ENCODE measurements at places on chromosomes 11 and 22.

DNA sequence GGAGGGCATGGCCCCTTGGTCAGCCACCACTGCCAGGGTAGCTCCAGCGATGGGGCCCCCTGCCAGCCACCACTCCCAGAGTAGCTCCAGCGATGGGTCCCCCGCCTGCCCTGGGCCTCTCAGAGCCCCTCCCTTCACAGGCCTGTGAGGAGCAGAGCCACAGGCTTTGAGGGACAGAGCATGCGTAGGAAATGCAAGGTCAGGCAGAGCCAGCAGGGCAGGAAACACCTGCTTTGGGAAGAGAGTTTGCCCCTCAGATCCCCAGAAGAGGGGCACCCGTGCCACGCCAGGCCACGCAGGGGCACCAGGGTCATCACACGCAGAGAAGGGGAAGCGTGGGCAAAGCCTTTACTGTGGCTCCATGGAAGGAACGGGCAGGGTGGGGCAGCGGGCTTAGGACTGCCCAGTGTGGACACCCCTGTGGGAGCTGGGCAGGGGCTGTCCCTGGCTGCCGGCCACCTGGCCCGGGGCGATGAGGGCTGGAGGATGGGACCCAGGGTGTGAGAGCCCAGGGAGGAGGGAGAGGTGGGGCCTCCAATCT lies 477.8 kb downstream of the BRD1 start:
- DNase-seq = no peak

DNA sequence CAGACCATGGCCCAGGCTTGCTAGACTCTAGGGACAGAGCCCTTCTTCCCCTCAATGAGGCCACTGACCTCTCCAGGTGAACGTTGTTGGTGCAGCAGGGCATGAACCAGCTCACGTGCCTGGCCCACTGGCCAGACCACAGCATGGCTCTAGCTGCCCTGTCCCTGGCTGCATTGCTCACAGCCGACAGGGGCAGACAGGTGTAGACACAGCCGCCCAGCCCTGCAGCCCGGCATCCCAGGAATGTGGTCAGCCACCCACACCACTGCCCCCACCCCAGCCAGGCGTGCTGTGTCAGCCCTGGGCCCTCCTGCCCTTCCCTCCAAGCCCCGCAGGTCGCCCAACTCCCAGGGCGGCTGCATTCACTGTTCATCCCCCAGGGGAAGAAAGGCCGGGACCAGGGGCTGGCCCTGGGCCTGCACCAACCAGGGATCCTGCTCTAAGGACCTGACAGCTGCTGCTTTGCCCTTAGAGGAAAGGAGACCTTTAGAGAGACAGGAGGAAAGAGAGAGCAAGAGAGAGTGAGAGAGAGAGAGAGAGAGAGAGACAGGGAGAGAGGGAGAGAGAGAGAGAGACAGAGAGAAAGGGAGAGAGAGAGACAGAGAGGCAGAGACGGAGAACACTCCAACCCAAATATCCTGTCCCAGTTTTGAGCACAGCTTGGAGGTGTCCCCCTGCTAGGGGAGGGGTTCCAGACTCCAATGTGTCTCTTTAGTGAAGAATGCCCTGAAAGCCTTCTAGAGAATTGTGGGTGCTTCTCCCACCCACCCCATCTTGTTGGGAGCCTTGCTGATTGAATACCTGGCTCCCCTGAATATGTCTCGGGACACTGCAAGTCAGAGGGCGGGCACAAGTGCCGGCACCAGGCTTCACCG lies 44.2 kb upstream of the LINC01488 start:
- DNase-seq = peak; percentile 32

- no peak for DNase-seq
Observed at GRCh38 chr11:128324531-128325141, 262.7 kb downstream of the ETS1 start.

DNA sequence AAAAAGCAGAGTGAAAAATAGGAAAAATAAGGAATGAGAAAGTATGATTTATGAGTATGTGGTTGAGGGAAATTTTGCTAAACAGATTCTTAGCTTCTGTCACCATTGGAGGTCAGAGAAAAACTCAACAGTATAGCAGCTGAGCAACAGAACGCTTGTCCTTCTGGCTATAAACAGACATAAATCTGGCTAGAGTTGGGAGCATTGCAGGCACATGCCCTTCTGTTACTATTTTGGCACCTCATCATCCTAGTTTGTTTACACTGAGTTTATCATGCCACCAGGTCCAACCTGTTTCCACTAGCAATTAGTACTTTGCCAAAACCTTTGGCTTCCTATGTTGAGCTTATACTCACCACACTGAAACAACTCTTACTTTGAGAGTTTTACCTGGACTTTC lies 6.9 kb downstream of the UBE4A start:
- DNase-seq = no peak

- no peak for DNase-seq
Observed at GRCh38 chr22:20573833-20574615, 66.6 kb downstream of the MED15 start.

- no peak for DNase-seq
Observed at GRCh38 chr22:29997516-29997915, 82.7 kb upstream of the HORMAD2 start.

DNA sequence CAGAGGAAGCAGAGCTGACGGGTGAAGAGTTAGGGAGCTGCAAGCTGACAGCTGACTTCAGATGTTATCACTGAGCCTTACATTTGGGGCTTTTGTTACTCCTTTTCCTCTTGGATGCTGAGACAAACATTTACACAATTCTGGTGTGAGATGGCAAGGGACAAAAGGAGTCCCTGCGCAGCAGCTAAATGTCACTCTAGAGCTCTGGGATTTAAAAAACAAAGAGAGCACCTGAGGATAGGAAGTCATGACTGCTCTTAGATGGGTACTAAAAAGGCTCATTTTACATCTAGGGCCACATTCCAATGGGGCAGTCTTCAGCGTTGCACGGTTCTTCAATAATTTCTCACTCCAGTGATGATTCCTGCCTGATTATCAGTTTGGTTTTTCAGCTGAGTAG lies 204.5 kb downstream of the RAB38 start:
- DNase-seq = no peak

- peak; percentile 78 for DNase-seq
Observed at GRCh38 chr22:45336971-45337431, 27.3 kb downstream of the FAM118A start.

DNA sequence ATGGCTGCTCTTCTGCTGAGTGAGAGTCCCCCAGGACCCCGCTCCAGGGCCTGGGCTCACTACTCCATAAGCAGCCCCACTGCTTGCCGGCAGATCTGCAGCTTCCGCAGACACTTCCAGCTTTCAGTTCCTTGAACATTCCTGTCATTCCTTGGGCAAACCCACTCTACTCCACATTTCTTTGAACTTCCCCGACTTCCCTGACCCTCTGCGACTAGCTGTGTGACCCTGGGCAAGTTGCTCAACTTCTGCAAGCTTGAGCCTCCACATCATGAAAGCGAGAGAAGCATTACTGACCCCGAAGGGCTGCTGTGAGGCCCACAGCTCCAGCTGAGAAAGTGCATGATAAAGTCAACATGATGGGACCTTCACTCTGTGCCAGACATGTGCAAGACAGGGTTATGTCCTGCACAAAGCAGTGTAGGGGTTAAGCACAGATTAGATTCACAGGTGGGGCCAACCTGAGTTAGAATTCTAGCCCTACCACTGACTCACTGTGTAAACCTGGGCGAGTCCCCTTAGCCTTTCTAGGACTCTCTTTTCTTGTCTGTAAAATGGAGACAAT lies 51.8 kb downstream of the THAP12 start:
- DNase-seq = peak; percentile 14

DNA sequence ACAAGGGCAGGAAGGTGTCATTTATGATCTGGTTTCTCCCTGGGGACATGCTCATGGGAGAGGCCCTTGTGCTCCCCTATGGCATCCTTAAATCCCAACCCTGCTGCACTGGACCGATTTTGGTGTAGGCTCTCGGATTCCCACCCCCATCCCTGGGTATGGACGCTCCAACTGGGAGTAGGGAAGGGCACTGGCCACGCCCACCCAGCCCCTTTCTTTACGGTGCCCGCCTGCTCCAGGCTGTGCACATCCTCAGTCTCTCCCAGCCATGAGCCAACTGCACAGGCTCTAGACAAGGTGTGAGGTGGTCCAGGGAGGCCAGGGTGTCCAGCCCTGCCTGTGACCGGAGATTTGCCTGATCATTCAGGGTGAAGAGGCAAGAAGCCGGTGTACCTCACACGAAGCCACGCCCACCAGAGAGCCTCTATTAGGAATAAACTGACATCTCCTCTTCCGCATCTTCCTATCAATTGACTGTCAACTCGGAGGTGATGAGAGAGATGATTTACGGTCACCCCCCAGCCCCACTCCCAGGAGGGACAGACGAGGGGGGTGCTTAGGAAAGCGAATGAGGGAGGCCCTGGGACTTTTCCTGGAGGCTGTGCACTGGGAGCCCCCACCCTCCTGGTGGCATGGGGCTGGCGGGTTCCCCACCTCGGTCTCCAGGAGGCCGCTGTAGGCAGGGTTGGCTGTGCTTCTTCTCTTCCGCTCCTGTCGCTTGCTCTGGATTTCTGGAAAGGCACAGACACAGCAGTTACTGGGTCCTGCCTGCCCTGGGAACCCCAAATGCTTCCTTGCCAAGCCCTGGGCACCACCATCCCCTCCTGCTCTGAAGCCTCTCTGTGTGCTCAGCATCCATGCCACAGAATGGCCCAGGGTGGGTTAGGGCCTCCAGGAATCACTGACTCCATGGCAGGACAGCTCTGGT lies 116.7 kb downstream of the PHF21B start:
- no peak for DNase-seq

GRCh38 chr11:76787911-76788596 lies 4.9 kb downstream of the TSKU start:
- peak; percentile 65 for DNase-seq

DNA sequence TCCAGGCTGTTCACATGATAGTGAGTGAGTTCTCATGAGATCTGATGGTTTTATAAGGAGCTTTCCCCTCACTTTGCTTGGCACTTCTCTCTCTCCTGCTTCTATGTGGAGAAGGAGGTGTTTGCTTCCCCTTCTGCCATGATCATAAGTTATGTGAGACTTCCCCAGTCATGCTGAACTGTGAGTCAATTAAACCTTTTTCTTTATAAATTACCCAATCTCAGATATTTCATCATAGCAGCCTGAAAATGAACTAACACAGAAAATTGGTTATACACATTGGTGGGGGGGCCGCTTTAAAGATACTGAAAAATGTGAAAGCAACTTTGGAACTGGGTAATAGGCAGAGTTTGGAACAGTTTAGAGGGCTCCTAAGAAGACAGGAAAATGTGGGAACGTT lies 741.1 kb upstream of the LUZP2 start:
- DNase-seq = peak; percentile 5

DNA sequence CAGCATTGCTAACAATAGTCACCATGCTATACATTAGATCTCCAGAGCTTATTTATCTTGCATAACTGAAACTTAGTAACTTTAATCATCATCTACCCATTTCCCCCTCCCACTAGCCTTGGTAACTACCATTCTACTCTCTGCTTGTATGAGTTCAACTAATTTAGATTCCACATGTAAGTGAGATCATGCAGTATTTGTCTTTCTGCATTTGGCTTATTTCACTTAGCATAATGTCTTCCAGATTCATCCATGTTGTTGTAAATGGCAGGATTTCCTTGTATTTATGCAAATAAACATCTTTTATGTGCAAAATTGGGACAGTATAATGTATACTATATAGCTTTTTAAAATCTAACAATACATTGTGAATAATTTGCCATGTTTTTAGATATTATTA lies 66.0 kb upstream of the ZBED5 start:
- no peak for DNase-seq

DNA sequence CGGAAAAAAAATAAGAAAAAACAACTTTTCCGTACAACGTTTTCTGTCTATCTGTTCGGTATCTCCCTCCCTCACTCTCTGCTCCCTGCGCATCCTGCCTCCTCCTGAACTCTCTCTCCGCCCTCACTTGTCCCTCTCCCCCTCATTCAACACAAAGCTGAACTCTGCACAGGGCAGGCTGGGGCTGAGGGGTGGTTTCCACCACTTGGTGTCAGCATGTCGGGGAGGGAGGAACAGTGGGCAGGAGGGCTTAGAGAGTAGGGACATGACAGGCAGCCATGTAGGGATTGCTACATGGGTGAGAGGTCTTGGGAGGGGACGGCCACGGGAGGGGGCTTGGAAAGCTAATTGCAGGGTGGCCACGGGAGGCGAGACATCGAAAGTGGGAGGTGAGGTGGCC lies 17.6 kb downstream of the SLC22A12 start:
- no peak for DNase-seq

DNA sequence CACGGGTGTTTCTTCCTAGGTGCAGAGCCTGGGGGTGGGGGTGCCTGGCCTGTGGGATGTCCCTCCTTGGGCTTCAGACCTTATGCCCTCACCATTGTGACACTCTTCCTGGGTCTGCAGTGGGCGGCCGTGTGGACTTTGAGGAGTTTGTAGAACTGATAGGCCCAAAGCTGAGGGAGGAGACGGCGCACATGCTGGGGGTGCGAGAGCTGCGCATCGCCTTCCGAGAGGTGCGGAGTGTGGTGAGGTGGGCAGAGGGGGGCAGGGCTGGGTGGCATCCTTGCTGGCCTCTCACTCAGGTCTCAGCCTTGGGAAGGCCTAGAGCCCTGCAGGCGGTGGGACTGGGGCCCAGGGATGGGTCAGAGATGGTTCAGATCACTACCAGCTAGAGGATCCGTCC lies 2.3 kb downstream of the CABP4 start:
- no peak for DNase-seq

DNA sequence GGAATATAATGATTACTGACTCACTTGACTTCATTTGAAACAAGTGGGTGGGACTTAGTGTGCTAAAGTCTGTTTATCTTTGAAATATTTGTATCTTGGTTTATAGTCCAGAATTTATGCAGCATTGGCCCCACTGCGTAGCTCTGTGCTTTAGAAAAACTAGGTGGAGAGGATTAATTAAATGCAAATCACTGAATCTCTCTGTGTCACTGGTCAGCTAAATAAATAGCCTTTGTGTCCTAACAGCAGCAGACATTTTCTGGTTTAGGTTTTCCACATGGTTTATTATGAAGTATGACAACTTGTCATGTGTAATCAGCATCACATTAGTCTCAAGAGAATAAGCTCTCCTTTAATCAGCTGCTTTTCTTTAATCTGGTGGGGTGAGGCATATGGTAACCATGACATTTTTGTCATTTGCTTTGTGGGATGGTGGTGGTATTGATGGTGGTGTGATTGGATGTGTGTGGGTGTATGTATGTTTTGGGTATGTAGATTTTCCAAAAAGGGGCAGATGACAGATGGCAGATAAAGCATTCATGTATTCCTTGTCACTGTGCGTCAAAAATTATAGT lies 33.9 kb downstream of the BCL2L13 start:
- DNase-seq = no peak

Data from cardiac fibroblast (primary cell).